Suprapubic skin (tissue), 4 donors: ENCODE measurements at places on chromosomes 6 and 20.

GRCh38 chr6:161094955-161095354, 103.4 kb downstream of the MAP3K4 start:
- DNase-seq: no peak

- no peak for DNase-seq
These were observed 963 bp downstream of the DDRGK1 start for GRCh38 chr20:3203315-3204123.

GRCh38 chr20:46037036-46037435, 8.0 kb downstream of the SLC12A5 start:
- DNase-seq: no peak

- no peak for DNase-seq
These were observed 25.5 kb downstream of the DCDC2 start for GRCh38 chr6:24332317-24332716.

- no peak for DNase-seq
These were observed 16.6 kb downstream of the CHMP4B start for GRCh38 chr20:33827634-33828325.

DNA sequence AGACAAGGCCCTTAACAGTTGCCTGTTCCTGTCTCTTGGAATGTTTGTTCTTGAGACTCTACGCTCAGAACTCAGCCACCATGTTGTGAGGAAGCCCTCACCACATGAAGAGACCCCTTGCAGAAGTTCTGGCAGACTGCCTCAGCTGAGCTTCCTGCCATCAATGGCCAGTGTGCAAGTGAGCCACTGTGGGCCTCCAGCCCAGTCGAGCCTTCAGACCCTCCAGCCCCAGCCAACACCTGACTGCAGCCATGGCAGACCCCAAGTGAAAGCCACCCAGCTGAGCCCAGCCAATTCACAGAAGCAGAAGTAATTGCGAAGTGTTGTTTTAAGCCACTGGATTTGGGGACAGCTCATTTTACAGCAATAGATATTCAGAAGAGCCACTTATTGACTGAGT, 78.3 kb downstream of the SNX5 start:
- DNase-seq: no peak

- peak; percentile 53 for DNase-seq
These were observed 28.9 kb downstream of the SRSF3 start for GRCh38 chr6:36622901-36623546.

DNA sequence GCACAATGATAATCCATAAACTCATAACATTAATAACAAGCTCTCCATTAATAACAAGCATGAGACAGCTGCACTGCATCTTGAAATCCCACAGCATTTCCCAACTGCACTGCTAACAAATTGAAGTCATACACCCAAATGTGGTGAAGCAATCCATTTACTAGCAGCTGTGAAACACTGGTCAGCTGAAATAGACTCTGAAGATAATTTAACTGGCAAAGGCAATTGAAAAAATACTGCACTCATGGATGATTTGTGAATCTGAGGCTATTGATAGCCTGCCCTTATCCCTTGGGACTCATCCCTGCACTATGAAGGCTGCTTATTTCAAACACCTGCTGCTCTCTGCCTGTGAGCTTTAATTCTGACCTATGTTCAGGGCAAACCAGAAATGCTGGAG, 49.1 kb upstream of the PLCB1 start:
- DNase-seq: no peak

DNA sequence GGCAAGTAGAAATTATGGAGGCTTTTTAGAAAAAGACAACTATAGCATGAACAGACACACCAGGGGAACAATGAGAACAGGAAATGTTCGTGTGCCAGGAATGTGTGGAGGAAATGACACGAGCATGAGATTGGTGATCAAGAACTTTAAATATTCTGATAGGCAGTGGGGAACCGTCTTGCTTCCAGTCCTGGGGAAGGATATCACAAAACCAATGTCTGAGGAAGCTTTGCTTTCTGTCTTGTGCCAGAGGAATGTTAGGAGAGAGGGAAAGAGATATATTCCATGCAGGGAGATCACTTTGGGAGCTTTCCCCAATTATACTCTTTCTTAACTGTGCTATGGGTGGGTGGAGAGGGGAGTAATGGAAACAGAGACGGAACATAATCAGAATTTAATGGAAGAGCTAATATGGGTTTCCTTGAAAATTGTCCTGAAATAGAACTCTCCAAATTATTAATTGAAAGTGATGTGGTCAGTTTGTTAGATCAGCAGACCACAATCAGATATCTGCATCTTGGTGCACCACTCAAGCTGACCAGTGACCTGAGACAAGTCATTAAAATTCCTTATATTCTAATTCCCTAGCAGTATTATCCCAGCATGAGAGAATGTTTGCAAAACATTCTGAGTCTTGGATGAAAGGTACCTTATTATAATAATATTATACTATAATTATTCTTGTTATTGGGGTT, 178.2 kb downstream of the SOX4 start:
- DNase-seq: no peak

GRCh38 chr6:70905742-70906141, 51.1 kb downstream of the B3GAT2 start:
- no peak for DNase-seq

DNA sequence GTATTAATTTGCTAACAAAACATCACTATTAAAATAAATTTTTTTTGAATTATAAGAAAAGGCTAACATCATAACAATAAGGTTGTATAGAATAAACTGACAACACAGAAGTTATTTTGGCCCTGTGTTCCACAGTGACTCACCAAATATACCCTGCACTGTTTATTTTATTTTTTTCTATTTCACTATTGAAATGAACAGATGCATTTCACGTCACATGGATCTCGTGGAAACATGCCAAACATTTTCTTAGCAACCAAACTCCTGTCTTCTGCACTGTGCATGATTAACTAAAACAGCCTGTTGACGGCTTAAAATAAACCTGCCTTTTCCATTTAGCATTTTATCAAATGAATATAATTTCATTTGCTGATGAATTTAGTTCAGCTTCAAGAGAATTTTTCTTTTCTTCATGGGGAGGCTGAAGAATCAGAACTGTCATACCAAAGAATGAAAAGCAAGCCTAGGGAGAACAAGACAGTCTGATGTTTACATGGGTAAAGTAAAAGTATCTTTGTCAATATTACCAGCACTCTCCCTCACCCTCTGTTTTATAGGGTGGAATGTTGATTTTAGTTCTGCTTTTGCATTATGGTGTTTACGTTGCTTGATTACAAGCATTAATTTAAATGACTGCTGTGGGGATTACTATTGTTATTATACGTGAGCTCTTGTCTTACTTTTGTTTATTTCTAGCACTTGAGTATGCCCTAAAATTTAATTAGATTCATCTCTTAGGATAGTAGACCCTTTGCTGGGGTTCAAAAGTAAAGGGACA, 115.3 kb downstream of the LCA5 start:
- DNase-seq: no peak

DNA sequence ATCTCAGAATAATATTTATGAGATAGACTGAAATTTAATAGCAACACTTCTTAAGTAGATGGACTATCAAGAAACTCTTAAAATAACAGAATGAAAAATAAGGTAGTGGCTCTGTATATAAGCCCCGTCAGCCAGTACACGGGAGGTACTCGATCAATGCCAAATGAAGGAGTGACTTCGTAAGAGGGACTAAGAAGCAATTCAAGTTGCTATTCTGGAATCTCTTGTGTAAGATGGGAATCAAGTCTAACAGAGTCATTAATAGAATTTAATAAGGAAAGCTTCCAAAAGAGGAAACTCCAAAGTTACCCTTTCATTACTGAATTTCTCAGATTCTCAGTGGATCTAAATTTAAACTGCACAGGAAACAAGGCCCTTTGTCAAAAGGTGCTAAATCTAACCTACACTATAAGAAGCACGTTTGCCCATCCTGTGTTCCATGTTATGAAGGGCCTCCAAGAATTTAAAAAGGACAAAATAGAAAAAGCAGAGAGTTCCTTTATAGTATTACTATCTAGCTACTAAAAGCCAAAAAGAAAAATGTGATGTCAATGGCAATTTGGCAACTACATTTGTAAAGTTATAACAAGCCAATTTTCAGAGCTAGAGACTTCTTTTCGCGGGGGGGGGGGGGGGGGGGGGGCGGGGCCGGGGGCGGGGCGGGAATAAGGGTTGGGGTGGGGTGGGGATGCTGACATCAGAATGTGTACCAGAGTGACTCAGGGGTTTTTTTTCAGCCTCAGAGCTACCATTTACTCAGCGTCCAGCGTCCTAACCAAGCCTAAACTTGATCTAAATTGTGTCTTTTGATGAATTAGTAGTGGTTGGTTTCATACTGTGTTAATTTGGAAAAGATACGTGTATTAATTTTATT, 200.6 kb downstream of the GMPR start:
- no peak for DNase-seq

GRCh38 chr6:122717350-122717749, 62.2 kb upstream of the FABP7 start:
- no peak for DNase-seq

- no peak for DNase-seq
These were observed 202.0 kb downstream of the ZFAND3 start for GRCh38 chr6:38021571-38021970.

GRCh38 chr6:150527100-150527499, 72.6 kb upstream of the PLEKHG1 start:
- DNase-seq: no peak

GRCh38 chr20:10476319-10476724, 41.2 kb downstream of the SLX4IP start:
- DNase-seq: no peak
